ENCODE measurements at places on chromosomes 6 and 20. TPM values are rescaled to one million over a fixed set of nuclear protein-coding genes. Genes with fewer than 3 reads are reported as not detected.

CD93 gene
- 5.5 TPM for total RNA-seq

PREX1 gene
- 119 TPM for total RNA-seq

CALHM5 gene
- total RNA-seq: not detected

PBOV1 gene
- total RNA-seq: not detected

NELFE gene
- 83.4 TPM for total RNA-seq

HLA-DQB2 gene
- total RNA-seq: 7.1 TPM

TMEM244 gene
- not detected for total RNA-seq

MCCD1 gene
- total RNA-seq: not detected

LATS1 gene
- 43.5 TPM for total RNA-seq

SPATS1 gene
- not detected for total RNA-seq

SLC22A1 gene
- 4.0 TPM for total RNA-seq

POM121L2 gene
- not detected for total RNA-seq
